Fibroblast of skin of back (primary cell): ENCODE measurements at places on chromosomes 3 and 15.

DNA sequence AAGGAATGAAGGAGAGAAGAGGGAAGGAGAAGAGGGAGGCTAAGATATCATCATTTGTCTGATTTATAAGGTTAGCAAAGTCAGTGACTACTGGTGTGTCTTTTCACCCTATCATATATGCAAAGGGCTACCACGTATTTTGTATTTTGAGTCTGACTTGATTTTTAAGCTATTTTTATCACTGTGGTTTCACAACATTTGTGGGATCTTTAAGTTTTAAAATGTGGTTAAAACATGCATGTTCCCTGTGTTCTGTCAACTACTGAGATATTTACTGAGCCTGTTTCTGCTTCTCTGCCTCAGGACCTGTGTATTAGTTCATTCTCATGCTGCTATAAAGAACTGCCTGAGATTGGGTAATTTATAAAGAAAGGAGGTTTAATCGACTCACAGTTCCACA lies 22.5 kb upstream of the SPTSSB start:
- no peak for DNase-seq

DNA sequence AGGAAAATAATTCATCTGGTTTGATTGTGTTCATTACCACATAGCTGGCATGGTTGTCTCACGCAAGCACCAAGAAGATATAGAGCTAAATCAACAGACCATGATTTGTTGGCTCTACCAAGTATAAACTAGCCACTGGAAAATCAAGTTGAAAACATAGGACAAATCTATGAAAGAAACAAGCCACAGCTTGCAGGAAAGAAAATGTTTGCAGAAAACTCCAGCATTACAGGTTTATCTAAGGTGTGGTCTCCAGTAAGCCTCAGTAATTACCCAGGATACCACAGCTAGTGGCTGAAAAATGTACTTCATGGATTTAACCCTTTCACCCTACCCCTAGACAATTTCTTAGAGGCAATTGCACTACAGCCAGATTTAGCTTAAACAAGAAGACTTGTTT lies 340.6 kb downstream of the SOX2 start:
- no peak for DNase-seq

DNA sequence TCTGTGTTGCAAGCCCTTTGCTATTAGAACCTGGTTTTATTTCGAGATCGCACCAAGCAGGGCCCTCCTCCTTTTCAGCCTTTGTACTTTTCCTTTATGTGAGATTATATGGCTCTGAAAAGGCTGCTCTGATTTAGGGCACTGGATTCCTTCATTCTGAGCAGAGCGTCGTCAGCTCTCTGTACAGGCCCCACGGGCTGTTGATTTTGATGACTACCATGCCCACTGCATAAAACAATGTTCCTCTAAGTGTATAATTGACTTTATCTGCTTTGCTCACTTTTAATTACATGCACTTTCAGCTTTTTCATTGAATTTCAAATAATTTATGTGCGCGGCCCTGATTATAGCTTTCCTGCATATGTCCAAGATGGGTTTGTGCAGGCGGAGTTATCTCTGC lies 4.4 kb upstream of the PSMD6 start:
- no peak for DNase-seq

DNA sequence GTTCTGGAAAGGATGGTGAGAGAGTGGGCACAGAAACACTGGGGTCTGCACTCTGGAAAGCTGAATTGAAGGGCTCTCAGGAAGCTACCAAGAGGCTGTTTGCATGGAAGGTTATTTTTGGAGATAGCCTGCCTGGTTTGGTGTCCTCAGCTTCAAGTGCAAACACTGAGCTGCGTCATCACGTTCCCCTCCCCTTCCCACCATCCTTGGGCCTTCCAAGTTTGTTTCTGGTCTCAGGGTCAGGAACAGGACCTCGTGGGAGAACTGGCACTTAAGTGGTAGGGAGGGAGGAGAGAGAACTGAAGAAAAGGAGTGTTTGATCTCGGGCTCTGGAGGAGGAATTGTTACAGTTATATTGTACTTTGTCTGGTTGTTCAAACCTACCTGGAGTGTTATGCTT lies 10.6 kb downstream of the ST6GAL1 start:
- no peak for DNase-seq

- no peak for DNase-seq
These were observed 118.5 kb downstream of the IQCH start for GRCh38 chr15:67372986-67373675.

GRCh38 chr15:39154227-39154638 lies 426.6 kb upstream of the THBS1 start:
- DNase-seq: peak; percentile 41

GRCh38 chr3:5543047-5543446 lies 355.5 kb downstream of the EDEM1 start:
- no peak for DNase-seq

- no peak for DNase-seq
These were observed 898.2 kb downstream of the MCTP2 start for GRCh38 chr15:95129574-95129973.

- peak; percentile 52 for DNase-seq
These were observed 146.6 kb upstream of the P2RY1 start for GRCh38 chr3:152688313-152688712.

- DNase-seq: no peak
These were observed 297.3 kb downstream of the GABRB3 start for GRCh38 chr15:26475554-26475953.

DNA sequence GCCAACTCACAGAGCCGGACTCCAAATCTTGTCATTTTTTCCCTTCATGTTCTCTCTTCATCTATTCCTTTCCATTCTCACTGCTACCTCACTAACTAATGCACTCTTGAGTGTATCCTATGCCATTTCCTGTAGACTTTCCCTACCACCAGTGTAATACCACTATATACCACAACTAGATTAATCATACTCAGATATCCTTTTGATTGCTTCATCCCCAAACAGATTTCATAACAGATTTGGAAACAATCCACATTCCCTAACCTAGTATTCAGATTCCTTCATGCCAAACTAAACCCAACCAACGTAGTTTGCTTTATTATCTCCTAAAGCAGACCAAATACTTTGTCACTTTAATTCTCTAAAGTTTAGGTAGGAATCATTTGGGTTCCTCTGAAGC lies 2.6 kb upstream of the PLOD2 start:
- peak; percentile 96 for DNase-seq

DNA sequence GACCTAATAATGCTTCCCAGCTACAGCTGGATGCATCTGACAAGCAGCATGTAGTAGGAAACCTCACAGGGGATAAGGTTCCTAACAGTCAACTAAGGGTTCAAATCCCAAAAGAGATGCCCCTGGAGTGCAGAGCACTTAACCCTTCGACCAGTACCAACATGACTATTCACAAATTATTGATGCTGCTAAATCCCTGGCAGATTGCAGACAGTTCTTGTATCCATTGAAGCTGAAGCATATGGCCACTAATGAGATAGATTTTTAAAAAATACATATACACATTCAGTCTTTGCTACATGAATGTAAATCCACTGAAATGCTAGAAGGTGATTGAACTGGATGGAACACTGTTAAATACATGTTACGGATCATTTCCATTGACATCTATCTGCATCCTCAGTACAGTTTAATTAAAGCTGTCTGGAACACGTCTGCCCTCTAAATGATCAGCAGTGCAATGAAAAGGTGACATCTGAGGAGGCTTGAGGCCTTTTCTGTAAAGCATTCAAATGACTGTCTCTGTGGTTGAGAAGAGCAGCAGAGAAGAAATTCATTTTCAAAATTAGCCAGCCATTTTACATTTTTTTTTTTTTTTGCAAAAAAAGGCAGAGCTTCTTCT lies 19.5 kb upstream of the NANOGP8 start:
- DNase-seq: no peak

DNA sequence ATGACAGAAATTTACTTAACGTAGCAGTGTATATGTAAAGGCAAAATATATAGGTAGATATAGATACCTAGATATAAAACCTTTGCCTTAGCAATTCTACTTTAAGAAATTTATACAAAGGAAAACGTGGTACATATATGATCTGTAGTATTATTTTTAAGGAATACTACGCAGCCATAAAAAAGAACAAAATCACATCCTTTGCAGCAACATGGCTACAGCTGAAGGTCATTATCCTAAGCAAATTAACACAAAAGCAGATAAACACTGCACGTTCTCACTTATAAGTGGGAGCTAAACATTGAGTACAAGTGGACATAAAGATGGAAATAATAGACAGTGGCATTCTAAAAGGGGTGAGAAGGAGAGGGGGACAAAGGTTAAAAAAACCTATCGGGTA lies 14.8 kb upstream of the LIPC start:
- DNase-seq: no peak

DNA sequence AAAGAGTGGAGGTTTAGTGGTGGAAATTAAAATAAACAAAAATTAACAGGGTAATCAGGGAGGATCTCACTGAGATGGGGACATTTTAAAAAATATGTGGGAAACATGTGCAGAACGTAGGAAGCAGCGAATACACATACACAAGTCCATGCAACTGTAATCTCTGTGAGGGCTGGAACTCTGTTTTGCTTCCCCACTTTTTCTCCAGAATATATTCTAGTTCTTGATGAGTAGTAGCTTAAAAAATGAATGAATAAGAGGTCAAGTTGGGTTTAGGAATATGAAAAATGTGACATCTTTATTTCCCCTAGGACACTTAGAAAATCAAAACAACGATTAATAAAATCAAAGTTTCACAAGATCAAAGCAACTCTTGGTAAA lies 312.2 kb upstream of the ZNF717 start:
- peak; percentile 63 for DNase-seq

DNA sequence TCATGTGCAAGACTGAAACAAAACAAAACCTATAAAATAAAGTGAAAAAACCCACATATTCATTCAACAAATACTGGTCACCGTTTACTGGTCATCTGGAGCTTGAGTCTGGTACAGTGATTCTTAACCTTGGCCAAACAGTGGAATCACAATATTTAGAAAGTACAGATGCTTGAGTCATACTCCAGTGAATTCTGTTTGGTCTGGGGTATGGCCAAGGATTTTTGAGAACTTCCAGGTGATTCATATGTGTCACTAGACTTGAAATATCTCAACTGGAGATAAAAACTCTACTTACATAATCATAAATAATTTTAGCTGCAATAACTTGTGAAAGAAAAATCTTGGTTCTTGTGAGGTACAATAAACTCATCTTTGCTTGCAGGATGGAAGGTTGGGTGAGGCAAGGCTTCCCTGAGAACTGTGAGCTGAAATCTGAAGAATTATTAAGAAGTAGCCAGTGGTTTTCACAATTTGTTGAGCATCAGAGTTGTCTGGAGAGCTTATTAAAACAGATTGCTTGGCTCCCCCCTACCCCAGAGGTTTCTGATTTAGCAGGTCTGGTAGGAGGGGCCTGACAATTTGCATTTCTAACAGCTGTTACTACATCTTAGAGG lies 9.6 kb downstream of the NEK11 start:
- DNase-seq: peak; percentile 60

GRCh38 chr15:82647835-82648256 lies 683 bp upstream of the CPEB1 start:
- DNase-seq: no peak

DNA sequence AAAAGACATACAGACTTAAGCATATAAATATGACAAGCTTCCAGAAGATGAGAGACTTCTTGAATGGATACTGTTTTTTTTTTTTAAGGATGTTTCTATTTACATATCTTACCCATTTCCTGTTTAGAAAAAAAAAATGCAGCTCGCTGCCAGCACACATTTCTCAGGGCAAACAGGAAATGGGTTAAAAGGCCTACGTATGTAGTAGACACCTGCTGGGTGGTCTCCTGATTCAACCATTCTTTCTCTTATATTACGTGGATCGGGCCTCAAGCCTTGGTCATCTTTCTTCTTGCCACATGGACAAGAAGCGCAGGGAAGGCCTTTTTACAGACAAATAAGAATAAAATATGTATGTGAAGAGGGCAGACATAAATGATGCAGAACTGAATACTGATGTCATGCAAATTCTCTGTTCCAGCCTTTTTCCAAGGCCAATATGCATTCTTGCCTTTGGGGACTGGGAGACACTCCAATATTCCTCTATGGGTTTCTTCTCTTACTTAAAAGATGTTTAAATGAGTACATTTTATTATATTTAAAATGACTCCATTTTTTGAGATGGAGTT lies 35.0 kb upstream of the TJP1 start:
- no peak for DNase-seq

GRCh38 chr3:155217591-155217990 lies 75.9 kb downstream of the STRIT1 start:
- DNase-seq: no peak

DNA sequence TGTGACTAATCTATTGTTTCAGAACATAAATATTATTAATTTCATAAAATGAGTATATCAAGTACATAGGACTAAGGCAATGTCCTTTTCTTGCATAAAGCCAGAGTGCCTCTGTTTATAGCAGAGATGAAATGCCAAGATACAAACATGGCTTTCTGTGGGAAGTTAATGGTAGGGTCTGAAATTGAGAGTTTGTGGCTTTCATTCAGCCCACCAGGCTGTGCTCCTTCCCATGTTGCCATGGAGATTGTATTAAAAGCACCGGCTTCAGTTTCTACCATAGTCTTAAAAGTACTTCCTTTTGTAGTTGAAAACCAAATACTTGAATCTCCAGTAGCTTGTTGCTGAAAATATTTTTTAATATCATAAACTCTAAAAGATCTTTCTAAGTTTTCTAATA lies 114.0 kb downstream of the LRRC28 start:
- no peak for DNase-seq

DNA sequence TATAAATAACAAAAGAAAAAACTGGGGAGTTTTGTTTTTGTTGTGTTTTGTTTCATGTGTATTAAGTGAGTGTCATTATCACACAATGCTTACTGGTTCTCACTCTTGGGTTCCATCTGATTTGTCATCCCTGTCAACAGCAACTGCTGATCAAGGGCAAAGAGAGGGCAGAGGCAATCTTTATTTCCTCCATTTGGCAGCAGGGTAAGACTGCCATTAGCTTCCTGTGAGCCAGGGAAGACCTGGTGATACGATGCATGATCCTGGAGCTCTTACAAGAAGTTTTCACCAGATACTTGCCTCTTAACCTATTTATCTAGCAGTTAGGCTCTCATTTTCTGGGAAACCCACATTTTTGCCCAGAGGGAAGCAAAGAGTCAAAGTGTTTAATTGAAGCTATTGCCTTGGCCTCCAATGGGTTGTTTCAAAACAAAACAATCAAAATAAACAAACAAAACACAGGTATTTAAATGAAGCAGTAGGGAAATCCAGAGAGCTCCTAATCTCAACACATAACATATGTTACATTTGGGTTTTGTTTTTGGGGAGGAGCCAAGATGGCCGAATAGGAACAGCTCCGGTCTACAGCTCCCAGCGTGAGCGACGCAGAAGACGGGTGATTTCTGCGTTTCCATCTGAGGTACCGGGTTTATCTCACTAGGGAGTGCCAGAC lies 529.8 kb downstream of the MAGI1 start:
- DNase-seq: no peak

GRCh38 chr3:52198643-52199608 lies 966 bp downstream of the ALAS1 start:
- DNase-seq: no peak

DNA sequence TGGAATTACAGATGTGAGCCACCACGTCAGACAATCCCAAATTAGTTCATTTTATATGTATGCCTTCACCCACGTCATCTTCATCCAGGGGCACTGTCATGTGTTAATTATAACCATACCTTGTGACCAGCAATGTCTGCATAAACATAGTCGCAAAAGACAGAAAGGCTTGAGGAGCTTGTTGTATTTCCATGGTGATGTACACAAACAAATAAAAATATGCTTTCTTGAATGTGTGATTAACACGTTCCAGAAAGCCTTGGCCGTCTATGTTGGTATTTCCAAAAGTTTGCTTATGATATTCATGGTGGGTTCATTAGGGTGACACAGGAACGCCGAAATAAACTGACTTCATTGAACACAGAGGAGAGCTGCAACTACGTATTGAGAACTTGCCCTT lies 524.7 kb upstream of the ZNF717 start:
- DNase-seq: no peak
